ENCODE measurements at places on chromosomes 5 and 9. TPM values are rescaled to one million over a fixed set of nuclear protein-coding genes. Genes with fewer than 3 reads are reported as not detected.

The GKAP1 gene
- 14.5 TPM for total RNA-seq

The IL7R gene
- 0.27 TPM for total RNA-seq

The PCDHB12 gene
- total RNA-seq: 18.0 TPM

The SNCAIP gene
- total RNA-seq: 70.7 TPM

The RGMB gene
- total RNA-seq: 137 TPM

The SAXO1 gene
- under 0.01 TPM for total RNA-seq

The TXNDC15 gene
- total RNA-seq: 82.0 TPM

The DCTN3 gene
- total RNA-seq: 57.4 TPM

The ARSI gene
- 1.4 TPM for total RNA-seq

The CCDC183 gene
- total RNA-seq: 1.7 TPM

The PCDHGA7 gene
- total RNA-seq: 20.0 TPM

The CCDC112 gene
- 30.8 TPM for total RNA-seq

The NRARP gene
- 4.4 TPM for total RNA-seq

The SPINK4 gene
- total RNA-seq: not detected

The FCHO2 gene
- 49.9 TPM for total RNA-seq

The PCDHB9 gene
- 8.0 TPM for total RNA-seq

The SREK1 gene
- 182 TPM for total RNA-seq

The BTNL3 gene
- total RNA-seq: 0.09 TPM

The FAM221B gene
- total RNA-seq: not detected

The AIF1L gene
- 24.2 TPM for total RNA-seq

The IGFBPL1 gene
- total RNA-seq: 239 TPM

The SMC2 gene
- 21.7 TPM for total RNA-seq

The PCDHA1 gene
- 7.5 TPM for total RNA-seq

The ACER2 gene
- total RNA-seq: 7.9 TPM

The GABRA6 gene
- total RNA-seq: 4.4 TPM

The PAEP gene
- total RNA-seq: not detected

The ZNF169 gene
- 9.8 TPM for total RNA-seq

The IFNA13 gene
- total RNA-seq: not detected

The WDR38 gene
- 0.27 TPM for total RNA-seq

The C5orf52 gene
- total RNA-seq: not detected

The RFX3 gene
- 60.9 TPM for total RNA-seq

The SLC6A18 gene
- not detected for total RNA-seq

The FIBCD1 gene
- 4.1 TPM for total RNA-seq

The TRIM14 gene
- 2.6 TPM for total RNA-seq

The TMC1 gene
- 0.45 TPM for total RNA-seq

The GDF9 gene
- total RNA-seq: 0.54 TPM

The CCNJL gene
- total RNA-seq: 7.4 TPM

The PCDHB4 gene
- total RNA-seq: 6.0 TPM

The LCN6 gene
- not detected for total RNA-seq

The TPPP gene
- total RNA-seq: 12.2 TPM

The CCL27 gene
- total RNA-seq: not detected

The AQP7 gene
- total RNA-seq: 0.54 TPM

The ADAMTSL2 gene
- 1.8 TPM for total RNA-seq

The SCGB3A2 gene
- not detected for total RNA-seq

The HACD4 gene
- 1.5 TPM for total RNA-seq

The LAMC3 gene
- 3.5 TPM for total RNA-seq

The LRRC8A gene
- 26.0 TPM for total RNA-seq

The ORM2 gene
- not detected for total RNA-seq

The ROPN1L gene
- 3.2 TPM for total RNA-seq

The ANKRD18B gene
- total RNA-seq: 3.4 TPM

The TTC23L gene
- total RNA-seq: 4.1 TPM

The CCNI2 gene
- 1.5 TPM for total RNA-seq

The QRFP gene
- total RNA-seq: not detected
